NCI-H1436 treated with DMSO at 0.1 percent for 48 hours (cell line): ENCODE measurements at places on chromosomes 16 and 17.

DNA sequence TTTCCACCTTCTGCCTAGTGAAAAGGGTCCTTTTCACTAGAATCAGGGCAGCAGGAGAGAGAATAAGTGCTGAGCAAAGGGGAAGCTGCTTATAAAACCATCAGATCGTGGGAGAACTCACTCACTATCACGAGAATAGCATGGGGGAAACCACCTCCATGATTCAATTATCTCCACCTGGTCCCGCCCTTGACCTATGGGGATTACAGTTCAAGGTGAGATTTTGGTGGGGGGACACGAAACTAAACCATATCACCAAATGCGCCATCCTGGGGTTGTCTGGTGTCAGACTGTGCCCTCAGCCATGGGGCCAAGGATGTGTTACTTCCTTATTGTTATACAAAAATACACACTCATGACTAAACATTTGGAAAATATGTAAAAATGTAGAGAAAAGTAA is 10.4 kb upstream of the KATNB1 start:
- DNase-seq: no peak

- DNase-seq: no peak
These were observed 1.4 kb downstream of the AOC3 start for GRCh38 chr17:42852351-42852750.

GRCh38 chr16:70377782-70378181 is 31.1 kb downstream of the DDX19A start:
- no peak for DNase-seq

GRCh38 chr17:302300-302698 is 50.3 kb downstream of the RPH3AL start:
- DNase-seq: no peak

DNA sequence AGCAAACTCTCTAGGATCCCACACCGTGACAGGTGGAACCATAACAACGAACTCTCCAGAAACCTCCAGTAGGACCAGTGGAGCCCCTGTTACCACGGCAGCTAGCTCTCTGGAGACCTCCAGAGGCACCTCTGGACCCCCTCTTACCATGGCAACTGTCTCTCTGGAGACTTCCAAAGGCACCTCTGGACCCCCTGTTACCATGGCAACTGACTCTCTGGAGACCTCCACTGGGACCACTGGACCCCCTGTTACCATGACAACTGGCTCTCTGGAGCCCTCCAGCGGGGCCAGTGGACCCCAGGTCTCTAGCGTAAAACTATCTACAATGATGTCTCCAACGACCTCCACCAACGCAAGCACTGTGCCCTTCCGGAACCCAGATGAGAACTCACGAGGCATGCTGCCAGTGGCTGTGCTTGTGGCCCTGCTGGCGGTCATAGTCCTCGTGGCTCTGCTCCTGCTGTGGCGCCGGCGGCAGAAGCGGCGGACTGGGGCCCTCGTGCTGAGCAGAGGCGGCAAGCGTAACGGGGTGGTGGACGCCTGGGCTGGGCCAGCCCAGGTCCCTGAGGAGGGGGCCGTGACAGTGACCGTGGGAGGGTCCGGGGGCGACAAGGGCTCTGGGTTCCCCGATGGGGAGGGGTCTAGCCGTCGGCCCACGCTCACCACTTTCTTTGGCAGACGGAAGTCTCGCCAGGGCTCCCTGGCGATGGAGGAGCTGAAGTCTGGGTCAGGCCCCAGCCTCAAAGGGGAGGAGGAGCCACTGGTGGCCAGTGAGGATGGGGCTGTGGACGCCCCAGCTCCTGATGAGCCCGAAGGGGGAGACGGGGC is 1.3 kb downstream of the SPN start:
- no peak for DNase-seq

GRCh38 chr17:37815536-37815935 is 70.7 kb upstream of the HNF1B start:
- no peak for DNase-seq

- no peak for DNase-seq
These were observed 16.7 kb downstream of the C16orf54 start for GRCh38 chr16:29729116-29729521.

- DNase-seq: no peak
These were observed 7.6 kb downstream of the SPNS2 start for GRCh38 chr17:4506175-4506813.

- DNase-seq: no peak
These were observed 32.1 kb downstream of the TRIM25 start for GRCh38 chr17:56881685-56882295.

GRCh38 chr16:6949240-6949639 is 383.4 kb upstream of the RBFOX1 start:
- no peak for DNase-seq

GRCh38 chr17:79652999-79653643 is 42.3 kb upstream of the RBFOX3 start:
- no peak for DNase-seq

DNA sequence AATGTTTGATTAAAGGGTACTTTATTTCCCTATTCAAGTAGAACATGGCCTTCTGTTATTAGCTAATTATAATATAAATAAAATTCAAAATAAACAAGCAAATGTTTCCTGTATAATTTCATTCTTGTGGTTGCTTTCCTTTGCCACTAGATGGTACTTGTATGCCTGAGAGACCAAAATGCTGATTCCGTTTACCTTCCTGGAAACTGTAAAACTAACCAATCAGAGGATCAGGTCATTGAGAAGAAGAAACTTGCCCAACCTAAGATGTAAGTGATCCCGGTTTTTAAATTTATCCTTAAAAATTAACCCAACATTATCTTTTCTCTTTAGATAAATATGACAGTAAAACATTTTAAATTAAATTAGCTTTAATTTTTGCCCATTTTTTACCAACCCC is 8.1 kb upstream of the ABCA5 start:
- no peak for DNase-seq

GRCh38 chr17:42578282-42578869 is 847 bp upstream of the PSMC3IP start:
- peak; percentile 57 for DNase-seq
